ENCODE measurements at places on chromosomes 7 and 10. TPM values are rescaled to one million over a fixed set of nuclear protein-coding genes. Genes with fewer than 3 reads are reported as not detected.

The SPAM1 gene
- total RNA-seq: not detected

The NODAL gene
- 0.11 TPM for total RNA-seq

The WDFY4 gene
- 132 TPM for total RNA-seq

The TMEM139 gene
- total RNA-seq: not detected

The CHAT gene
- total RNA-seq: not detected

The LRMDA gene
- total RNA-seq: not detected

DNA sequence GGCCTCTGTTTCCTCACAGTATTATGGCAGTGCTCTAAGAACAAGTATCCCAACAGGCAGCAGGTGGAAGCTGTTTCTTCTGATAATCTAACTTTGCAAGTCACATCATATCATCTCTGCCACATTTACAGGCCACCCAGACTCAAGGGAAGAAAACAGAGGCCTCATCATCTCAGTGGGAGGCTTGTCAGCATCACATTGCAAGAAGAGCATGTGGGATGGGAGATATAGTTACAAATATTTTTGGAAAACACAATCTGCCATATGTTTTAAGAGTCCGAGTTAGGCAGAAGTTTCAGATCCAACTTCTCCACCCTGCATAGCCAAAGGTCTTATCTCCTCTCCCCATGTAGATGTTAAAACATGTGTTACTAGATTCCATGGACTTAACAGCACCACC is 130.4 kb upstream of the PDE1C start:
- DNase-seq: no peak
- H3K27ac ChIP-seq: no peak overlapping the region
- no peaks in the 10 kb centered on the region for H3K4me1 ChIP-seq

DNA sequence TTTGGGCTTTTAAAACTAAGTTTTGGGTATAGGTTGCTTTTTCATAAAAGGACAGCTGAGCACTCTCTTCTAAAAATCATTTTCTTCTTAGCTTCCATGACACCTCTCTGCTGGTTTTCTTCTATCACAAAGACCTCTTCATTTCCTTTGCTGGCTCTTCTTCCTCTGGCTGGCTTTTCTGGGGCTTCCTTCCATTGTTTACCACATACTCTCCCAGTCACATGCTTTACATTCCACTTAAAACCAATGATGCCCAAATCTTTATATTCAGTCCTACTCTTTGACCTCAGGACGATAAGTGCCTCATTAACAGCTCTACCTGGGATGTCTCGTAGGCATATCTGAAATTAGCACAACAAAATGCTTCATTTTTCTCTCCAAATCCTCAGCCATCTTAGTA is 26.8 kb downstream of the FAM133B start:
- H3K27me3 ChIP-seq: no peaks in the 10 kb centered on the region
- H3K4me1 ChIP-seq: no peaks in the 10 kb centered on the region
- DNase-seq: no peak
- no peak overlapping the region for H3K27ac ChIP-seq
- H3K4me3 ChIP-seq: no peak overlapping the region

DNA sequence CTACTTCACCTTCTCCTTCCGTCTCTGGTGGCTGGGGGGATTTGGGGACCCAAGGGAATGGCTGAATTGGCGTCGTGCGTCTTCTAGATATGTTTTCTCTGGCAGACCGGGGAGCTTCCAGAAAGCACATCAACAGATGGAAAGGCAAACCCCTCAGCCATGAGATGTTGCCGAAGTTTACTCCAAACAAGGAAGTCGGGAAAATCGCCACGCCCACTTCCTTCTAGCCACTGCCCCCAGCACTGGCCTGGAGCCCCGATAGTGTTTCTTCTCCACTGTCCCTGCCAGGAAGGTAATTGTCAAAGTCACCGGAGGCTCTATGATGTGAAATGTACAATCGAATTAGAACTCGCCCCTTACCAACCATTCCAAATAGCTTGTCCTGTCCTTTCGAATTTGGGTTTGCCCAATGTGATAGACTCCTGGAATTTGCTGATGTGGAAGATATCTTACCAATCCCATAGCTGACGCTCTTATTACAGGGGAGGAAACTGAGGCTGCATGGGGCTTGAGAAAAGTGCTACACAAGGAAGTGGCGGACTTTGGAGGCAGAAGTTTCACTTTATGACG is 191.0 kb downstream of the LSM5 start:
- H3K4me1 ChIP-seq: no peaks in the 10 kb centered on the region
- no peak overlapping the region for H3K4me3 ChIP-seq
- no peak for DNase-seq
- no peak overlapping the region for H3K27ac ChIP-seq

GRCh38 chr10:94412449-94412848 is 10.1 kb downstream of the TBC1D12 start:
- no peaks in the 10 kb centered on the region for H3K27me3 ChIP-seq
- H3K36me3 ChIP-seq: no peaks in the 10 kb centered on the region
- no peak for DNase-seq
- no peak overlapping the region for H3K27ac ChIP-seq
- no peaks in the 10 kb centered on the region for H3K4me1 ChIP-seq
- no peak overlapping the region for H3K4me3 ChIP-seq

GRCh38 chr10:8554574-8554973 is 500.1 kb downstream of the GATA3 start:
- H3K36me3 ChIP-seq: no peaks in the 10 kb centered on the region
- H3K4me1 ChIP-seq: no peaks in the 10 kb centered on the region
- H3K27ac ChIP-seq: no peak overlapping the region

DNA sequence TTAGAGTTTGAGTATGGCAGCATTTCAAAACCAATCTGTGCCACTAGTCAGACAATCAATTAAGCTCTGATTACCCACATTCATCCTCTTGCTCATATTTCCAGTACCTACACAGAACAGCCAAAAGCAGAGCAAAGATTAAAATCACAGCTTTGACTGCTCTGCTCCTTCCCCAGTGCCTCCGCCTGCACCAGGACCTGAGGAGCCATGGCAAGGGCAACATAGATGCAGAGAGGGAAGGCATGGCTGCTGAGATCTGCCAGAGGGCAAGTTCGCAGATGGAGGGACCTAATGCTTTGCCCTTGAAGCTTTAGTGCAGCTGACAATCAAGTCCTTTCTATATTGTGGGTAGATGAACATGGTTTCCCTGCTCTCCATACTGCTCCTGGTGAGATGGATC is 148.1 kb downstream of the HTR7 start:
- no peak overlapping the region for H3K27ac ChIP-seq
- H3K27me3 ChIP-seq: no peaks in the 10 kb centered on the region
- no peaks in the 10 kb centered on the region for H3K4me1 ChIP-seq
- no peaks in the 10 kb centered on the region for H3K36me3 ChIP-seq

- no peak overlapping the region for H3K4me3 ChIP-seq
- H3K36me3 ChIP-seq: no peaks in the 10 kb centered on the region
- H3K4me1 ChIP-seq: no peaks in the 10 kb centered on the region
- DNase-seq: no peak
- H3K27ac ChIP-seq: no peak overlapping the region
- no peaks in the 10 kb centered on the region for H3K27me3 ChIP-seq
Observed at GRCh38 chr7:28078036-28078901, 102.3 kb downstream of the JAZF1 start.

DNA sequence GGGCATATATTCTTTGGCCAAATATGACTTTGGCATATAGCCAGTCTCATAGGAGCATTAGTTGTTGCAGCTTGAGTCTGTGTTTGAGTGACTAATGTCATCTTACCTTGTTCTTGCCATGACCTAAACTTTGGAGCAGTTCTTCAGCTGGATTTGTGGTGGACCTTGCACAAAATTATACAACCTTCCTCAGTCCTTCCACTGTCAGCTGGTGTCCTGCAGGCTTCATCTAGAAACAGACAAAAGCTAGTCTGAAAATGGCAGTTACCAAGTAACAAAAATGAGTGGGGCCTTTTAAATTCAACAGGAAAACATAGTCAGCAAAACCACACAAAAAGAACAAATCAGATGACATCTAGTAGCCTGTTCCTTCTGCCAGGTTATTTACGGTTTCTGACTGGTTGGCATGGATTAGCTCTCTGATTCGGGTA is 59.5 kb upstream of the HECTD2 start:
- no peaks in the 10 kb centered on the region for H3K4me1 ChIP-seq
- no peaks in the 10 kb centered on the region for H3K36me3 ChIP-seq
- H3K4me3 ChIP-seq: no peak overlapping the region

DNA sequence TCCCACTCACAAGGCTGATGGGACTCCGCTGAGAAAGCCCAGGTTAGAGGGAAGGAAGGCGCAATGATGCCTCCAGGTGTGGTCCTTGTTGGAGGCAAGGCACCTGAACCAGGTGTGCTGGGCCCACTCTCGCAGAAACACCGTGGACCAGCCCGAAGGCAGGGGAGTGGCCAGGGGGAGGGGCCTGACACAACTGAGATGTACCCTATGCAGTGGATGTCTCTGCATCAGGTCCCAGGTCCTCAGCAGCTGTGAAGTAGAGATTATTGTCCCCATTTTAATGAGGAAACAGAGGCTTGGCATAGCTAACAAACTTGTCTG is 32.0 kb downstream of the GBX1 start:
- no peak overlapping the region for H3K27ac ChIP-seq
- H3K27me3 ChIP-seq: no peaks in the 10 kb centered on the region
- DNase-seq: no peak
- H3K36me3 ChIP-seq: 0 out of 2 replicates have a peak, but pooled peaks cover 3% of the 10 kb centered on the region

GRCh38 chr10:58955615-58956014 is 220.8 kb upstream of the PHYHIPL start:
- no peaks in the 10 kb centered on the region for H3K36me3 ChIP-seq
- H3K4me1 ChIP-seq: no peaks in the 10 kb centered on the region
- no peaks in the 10 kb centered on the region for H3K27me3 ChIP-seq

DNA sequence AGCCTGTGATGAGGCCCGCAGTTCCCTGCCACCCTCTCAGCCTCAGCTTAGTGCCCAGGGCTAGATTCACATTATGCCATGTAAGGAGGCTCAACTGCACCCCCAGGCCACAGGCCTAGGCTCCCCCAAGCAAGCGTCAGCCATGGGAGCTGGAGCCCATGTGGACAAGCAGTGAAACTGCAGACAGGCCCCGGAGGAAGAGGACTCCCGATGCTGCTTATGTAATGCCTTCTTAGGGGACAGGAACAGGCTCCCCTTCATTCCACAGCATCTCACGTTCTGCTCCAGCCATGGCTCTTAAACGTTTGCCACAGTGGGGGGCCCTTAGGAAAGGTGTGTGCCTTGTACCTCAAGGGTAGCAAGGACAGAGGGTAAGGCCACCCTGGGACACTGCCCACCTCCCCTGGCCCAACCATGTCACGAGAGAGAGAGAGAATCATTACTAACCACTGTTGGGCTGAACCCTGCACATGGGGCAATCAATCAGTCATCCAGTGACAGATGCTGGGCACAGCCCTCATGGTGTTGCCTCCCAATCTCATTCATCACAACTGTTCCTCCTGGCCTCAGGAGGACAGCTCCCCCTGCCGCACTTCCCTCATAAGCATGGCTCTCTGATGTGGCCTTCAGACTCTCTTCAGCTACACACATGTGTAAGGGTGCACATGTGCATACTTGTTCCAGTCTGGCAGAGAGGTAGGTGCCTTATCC is 263.0 kb downstream of the GRID1 start:
- H3K36me3 ChIP-seq: no peaks in the 10 kb centered on the region
- no peak overlapping the region for H3K27ac ChIP-seq
- H3K27me3 ChIP-seq: peaks cover 2% of the 10 kb centered on the region
- no peaks in the 10 kb centered on the region for H3K4me1 ChIP-seq

GRCh38 chr10:128877141-128877540 is 589.9 kb upstream of the MGMT start:
- no peak for DNase-seq
- H3K4me3 ChIP-seq: no peak overlapping the region
- no peak overlapping the region for H3K27ac ChIP-seq
- no peaks in the 10 kb centered on the region for H3K4me1 ChIP-seq

- H3K27ac ChIP-seq: peak overlapping the region; percentile 73
- no peaks in the 10 kb centered on the region for H3K36me3 ChIP-seq
- DNase-seq: no peak
- peaks cover 83% of the 10 kb centered on the region for H3K4me1 ChIP-seq
- no peaks in the 10 kb centered on the region for H3K27me3 ChIP-seq
- H3K4me3 ChIP-seq: 0 out of 2 replicates have a peak overlapping the region, but pooled peaks have one; percentile 21
Observed at GRCh38 chr7:24910551-24911212, 69.3 kb downstream of the OSBPL3 start.

GRCh38 chr10:16952610-16953009 is 135.4 kb upstream of the RSU1 start:
- no peak for DNase-seq
- H3K4me1 ChIP-seq: no peaks in the 10 kb centered on the region
- no peak overlapping the region for H3K27ac ChIP-seq
- no peak overlapping the region for H3K4me3 ChIP-seq
- H3K27me3 ChIP-seq: no peaks in the 10 kb centered on the region

GRCh38 chr7:108627476-108628051 is 57.9 kb downstream of the DNAJB9 start:
- no peaks in the 10 kb centered on the region for H3K4me1 ChIP-seq
- no peak overlapping the region for H3K27ac ChIP-seq
- no peak for DNase-seq
- no peak overlapping the region for H3K4me3 ChIP-seq

Measured in GM12878 (cell line).